ENCODE measurements at places on chromosomes 6 and 20.

DNA sequence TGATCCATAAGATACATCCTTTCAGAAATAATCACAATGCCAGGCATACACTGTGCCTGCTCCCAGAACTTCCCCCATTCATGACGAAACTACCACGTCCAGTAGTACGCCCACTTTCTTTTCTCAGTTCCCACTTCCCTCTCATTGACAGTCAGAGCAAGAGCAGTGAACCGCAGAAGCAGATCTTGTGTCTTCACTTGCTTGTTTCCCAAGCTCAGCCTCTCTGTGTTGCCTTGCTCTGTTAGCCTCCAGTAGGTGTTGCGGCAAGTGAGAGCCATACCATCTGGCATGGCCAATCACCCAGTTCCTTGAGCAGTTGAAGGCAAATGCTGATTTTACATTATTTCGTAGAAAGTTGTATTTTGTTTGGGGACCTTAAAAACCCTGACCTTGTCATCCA is 11.7 kb downstream of the UST start:
- no peak for DNase-seq

- DNase-seq: no peak
Observed at GRCh38 chr6:91366781-91367180, 779.9 kb upstream of the MAP3K7 start.

DNA sequence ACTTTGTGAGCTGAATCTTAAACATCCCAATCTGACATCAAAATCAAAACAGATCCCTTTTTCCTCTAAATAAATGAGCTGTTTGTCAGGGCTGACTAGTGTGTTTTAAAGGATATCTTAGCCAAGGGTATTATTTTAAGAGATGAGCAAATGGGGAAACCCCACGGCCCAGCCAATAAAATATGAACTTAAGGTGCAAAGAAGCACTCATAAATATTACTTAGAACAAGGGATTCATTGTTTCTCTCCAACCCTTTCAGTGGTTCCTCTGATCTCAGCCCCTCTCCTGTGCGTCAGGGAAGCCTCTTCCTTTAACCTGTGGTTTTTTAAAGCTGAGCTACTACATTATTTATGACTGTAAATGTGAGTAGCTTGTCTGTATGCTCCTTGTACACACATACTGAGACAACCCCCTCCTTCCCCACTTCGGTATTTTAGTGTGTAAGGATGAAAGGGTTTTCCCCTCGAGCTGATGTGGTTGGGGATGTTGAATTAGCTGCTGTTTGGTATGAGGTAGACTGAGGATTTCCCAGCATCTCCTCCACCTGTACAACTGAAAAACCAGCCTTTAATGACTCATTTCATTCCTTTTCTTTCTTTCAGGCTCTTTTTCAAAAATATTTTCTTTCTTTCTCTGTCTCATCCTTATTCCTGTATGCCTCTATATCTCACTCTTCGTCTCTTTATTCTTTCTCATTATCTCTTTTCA is 6.5 kb downstream of the BMP5 start:
- DNase-seq: no peak

GRCh38 chr6:37243816-37244370 is 13.7 kb upstream of the TBC1D22B start:
- no peak for DNase-seq

- DNase-seq: no peak
Observed at GRCh38 chr20:55283889-55284288, 721.4 kb downstream of the CBLN4 start.

GRCh38 chr6:22699151-22699550 is 129.8 kb downstream of the HDGFL1 start:
- DNase-seq: no peak

DNA sequence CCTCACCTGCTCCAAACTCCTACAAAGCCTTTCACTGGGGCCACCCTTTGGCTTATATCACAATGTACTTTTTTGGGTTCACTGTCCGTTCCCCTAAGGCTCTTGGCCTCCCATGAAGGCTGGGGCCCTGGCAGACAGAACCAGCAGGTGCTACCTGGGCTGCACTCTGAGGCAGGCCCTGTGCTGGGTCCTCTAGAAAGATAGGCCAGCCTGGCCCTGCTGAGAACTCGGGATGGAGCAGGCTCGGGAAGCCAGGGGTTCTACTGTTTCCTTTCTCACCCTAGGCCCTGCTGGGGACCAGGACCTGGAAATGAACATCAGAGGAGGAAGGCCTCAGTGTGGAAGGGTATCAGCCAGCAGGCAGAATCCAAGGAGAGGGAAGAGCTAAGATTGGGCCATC is 79.5 kb downstream of the MRPL14 start:
- no peak for DNase-seq

DNA sequence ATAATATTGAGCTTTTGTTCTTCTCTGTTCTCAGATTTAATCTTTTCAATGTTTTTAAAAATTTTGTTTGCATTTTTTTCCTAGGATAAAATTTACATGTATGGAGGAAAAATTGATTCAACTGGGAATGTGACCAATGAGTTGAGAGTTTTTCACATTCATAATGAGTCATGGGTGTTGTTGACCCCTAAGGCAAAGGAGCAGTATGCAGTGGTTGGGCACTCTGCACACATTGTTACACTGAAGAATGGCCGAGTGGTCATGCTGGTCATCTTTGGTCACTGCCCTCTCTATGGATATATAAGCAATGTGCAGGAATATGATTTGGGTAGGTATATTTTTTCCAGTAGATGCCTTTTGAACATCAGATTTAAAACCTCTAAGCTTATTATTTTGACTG is 89.8 kb downstream of the ATRN start:
- DNase-seq: no peak

GRCh38 chr6:71851214-71851613 is 35.1 kb upstream of the RIMS1 start:
- no peak for DNase-seq

DNA sequence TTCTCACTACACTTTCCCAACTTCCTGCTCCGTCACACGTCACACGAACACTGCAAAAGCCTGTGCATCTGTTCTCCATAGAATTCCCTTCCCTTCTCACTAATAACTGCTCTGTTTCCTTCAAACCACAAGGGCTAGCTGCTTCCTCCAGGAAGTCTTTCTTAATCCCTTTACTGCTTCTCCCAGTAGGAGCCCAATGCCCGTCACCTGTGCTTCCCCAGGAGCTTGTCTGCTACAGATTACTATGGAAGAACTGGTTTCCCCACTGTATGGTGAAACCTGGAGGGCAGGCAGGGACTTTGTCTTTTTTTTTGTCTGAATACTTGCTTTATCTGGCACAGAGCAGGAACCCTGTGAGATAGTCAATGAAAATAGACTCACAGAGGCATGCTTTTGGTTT is 444.7 kb upstream of the MAP3K7 start:
- DNase-seq: no peak

- no peak for DNase-seq
Observed at GRCh38 chr6:131823276-131823902, 15.6 kb downstream of the ENPP1 start.

GRCh38 chr6:132400883-132401617 is at the start of gene MOXD1:
MOXD1 (minus strand) TSS chr6:132401475; CDS start chr6:132401426, 49 bp downstream.
- DNase-seq: no peak

DNA sequence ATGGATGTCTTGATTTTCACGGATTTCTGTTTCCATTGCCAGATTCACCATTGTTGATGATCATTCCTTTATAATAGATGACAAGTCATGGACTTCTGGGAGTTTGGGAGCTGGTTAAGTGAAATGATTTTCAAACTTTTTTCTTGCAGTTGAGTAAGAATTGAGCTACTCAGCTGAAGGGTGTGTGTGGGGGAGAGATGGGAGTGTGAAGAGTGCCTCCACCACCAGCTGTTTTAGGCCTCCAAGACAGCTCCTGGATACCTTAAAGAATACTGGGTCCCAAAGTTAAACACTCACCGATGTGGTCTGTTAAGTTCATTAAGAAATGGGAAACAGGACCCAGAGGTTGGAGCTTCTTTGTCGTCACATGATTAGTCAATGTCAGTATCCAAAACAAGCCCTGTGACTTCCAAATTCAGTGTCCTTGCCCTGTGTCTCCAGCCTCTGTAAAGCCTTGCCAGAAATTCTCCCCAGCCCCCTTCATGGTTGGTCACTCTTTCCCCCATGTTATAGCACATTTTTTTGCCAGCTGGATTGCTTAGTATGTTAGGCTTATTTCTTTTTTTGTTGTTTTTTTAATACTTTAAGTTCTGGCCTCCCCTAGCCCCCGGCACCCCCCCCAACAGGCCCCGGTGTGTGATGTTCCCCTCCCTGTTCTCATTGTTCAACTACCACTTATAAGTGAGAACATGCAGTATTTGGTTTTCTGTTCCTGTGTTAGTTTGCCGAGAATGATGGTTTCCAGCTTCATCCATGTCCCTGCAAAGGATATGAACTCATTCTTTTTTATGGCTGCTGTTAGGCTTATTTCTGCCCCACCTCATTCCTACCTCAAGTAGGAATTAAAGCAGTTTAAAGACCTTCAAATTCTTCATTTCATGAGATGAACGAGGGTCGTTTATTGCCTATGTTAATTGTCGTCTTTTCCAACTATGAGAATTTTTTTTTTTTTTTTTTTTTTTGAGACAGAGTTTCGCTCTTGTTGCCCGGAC is 26.9 kb downstream of the BICRAL start:
- no peak for DNase-seq

DNA sequence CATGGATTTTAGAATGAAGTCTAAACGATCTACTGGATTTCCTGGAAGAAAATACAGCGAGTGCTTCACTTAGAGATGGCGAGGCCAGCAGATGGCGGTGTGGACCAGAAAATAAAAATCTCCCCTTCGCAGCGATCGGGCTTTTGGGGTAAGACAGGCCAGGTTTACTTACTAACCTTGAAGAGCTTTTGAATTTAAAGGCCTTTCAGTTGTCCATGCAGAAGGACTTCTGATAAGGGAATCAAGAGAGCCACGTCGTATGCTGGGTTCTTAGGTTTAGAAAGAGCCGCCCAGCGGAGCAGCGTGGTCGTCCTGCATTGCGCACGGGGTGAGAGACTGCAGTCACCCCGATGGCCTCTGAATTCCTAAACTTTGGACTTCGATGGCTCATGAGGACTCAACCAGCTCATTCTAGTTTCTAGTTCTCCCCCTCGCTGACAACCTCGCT is 125.2 kb upstream of the RALGAPA2 start:
- DNase-seq: peak; percentile 9

GRCh38 chr6:46756469-46757213 is 9.9 kb downstream of the ANKRD66 start:
- DNase-seq: no peak

GRCh38 chr20:19538556-19538955 is 219.5 kb upstream of the RIN2 start:
- DNase-seq: no peak

DNA sequence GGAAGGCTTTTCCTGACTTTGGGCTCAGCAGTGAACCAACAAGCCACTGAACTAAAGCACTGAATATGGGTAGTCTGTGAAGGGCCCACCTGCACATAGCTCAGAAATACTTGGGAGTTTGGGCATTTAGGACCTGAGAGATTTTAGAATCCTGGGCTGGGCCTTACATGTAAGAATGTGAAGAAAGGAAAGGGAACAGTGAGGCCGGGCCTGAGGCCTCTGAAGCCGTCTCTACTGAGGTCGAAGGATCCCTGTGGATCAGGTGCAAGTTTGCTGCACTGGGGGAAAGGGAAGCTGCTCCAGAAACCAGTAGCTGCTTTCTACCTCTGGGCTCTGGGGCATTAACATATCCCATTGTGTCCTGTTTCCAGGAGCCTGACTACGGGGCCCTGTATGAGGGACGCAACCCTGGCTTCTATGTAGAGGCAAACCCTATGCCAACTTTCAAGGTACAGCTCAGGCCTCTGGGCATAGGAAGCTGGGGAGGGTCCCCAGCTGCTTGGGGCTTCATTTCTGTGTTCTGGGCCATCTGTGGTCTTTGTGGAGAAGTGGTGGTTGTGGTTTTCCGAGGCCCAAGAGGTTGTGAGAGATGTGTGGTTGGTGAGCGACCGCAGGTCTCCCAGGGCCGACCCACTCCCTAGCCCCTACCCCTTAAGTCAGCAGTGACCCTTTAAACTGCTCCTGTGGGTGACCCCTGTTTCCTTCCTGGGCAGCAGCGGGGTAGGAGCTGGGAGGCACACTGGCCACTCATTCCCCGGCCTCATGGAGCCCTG is 30.3 kb downstream of the PLCG1 start:
- DNase-seq: no peak

GRCh38 chr20:1822564-1823449 is 72.4 kb upstream of the SIRPA start:
- DNase-seq: no peak

DNA sequence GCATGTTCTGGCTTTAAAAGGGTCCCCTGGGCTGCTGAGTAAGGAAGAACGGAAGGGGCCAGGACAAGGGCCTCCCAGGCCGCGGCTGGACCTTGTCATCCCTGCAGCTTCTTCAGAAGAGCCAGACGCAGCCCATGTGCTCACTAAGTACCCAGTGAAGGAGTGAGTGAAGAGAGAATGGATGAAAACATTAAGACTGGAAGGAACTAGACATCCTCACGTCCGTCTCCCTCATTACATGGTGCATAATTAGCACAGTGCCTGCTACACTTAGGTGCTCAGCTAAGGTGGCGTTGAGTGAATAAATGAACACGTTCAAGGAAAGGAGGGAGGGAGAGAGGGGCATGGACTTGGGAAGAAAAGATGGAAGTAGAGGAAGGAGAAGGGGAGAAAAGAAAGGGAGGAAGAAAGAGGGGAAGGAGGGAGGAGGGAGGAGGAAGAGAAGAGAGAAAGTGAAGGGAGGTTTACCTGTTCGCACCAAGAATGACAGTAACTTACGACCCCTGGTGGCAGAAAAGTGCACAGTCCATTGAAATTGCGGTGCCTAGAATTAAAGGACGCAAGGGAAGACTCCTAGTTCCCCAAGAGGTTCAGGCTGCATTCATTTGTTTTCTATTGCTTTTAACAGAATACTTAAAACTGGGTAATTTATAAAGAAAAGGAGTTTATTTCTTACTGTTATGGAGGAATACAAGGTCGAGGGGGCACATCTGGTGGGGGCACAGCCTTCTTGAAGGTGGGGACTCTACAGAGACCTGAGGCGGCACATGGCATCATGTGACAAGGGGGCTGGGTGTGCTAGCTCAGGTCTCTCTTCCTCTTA is 8.0 kb downstream of the TP53RK start:
- no peak for DNase-seq

DNA sequence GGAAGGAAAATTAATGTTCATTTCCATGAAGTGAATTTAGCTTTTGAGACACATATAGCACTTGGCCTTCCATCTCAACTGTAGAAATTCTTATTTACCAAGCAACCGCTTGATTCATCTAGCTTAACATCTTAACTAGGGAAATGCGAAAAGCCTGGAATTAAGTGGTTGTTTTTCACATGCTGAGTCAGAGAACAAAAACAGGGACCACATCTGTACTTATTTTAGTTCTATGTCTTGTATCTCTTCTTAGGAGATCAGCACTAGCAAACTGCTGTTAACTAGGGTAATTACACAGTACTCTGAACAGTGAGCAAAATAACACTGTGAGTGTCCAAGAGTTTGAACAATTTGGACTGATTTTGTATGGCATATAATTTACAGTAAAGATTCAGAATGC is 590.9 kb upstream of the NRSN1 start:
- DNase-seq: peak; percentile 34

GRCh38 chr6:110180228-110181008 is at the start of gene CDC40:
CDC40 (plus strand) TSS chr6:110180427; CDS start chr6:110180445, 18 bp downstream.
- no peak for DNase-seq

- no peak for DNase-seq
Observed at GRCh38 chr20:22574545-22575086, 9.8 kb downstream of the FOXA2 start.

All from fibroblast of skin of left quadriceps (primary cell).